ENCODE measurements at places on chromosomes 11 and 22. TPM values are rescaled to one million over a fixed set of nuclear protein-coding genes. Genes with fewer than 3 reads are reported as not detected.
A peak's percentile ranks its signal among the peaks of the same experiment; 100 is the strongest.

GRCh38 chr22:50536226-50536625 lies 6.4 kb upstream of the TYMP start:
- no peaks in the 10 kb centered on the region for H3K27me3 ChIP-seq
- DNase-seq: no peak
- H3K27ac ChIP-seq: no peak overlapping the region
- no peak overlapping the region for H3K4me3 ChIP-seq

- no peak for DNase-seq
- no peaks in the 10 kb centered on the region for H3K27me3 ChIP-seq
- no peaks in the 10 kb centered on the region for H3K36me3 ChIP-seq
- H3K4me1 ChIP-seq: no peaks in the 10 kb centered on the region
- H3K27ac ChIP-seq: no peak overlapping the region
- no peak overlapping the region for H3K4me3 ChIP-seq
These were observed 17.0 kb upstream of the PSMA1 start for GRCh38 chr11:14537134-14537599.

DNA sequence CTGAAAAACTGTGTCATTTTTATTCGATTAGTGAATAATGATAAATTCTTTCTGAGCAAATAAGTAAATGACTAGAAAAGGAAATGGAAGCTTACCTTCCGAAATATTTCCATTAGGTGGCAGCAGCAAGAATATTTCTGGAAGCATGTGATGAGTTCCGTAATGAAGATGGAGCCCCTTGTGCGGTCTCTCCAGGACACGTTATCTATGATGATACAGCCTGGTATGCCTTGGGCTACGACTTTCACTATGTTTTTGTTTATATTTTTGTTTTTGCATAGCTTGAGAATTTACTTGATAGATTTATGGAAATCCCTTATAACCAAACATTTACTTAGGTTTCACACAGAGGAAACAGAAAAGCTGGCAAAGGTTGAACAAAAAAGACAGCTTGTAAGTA lies 25.7 kb downstream of the CASP5 start:
- H3K36me3 ChIP-seq: no peaks in the 10 kb centered on the region
- no peak for DNase-seq
- no peak overlapping the region for H3K4me3 ChIP-seq

GRCh38 chr11:111911563-111912401 lies at the start of gene CRYAB:
TSS of gene CRYAB (minus strand) at chr11:111911770. CDS start at chr11:111911724, 46 bp downstream.
- no peaks in the 10 kb centered on the region for H3K27me3 ChIP-seq
- H3K27ac ChIP-seq: no peak within 1 kb of the TSS
- H3K36me3 ChIP-seq: no peaks in the 10 kb centered on the region

- H3K27ac ChIP-seq: no peak overlapping the region
- DNase-seq: peak; percentile 43
- peaks cover 37% of the 10 kb centered on the region for H3K36me3 ChIP-seq
- H3K4me3 ChIP-seq: no peak overlapping the region
- no peaks in the 10 kb centered on the region for H3K27me3 ChIP-seq
- no peaks in the 10 kb centered on the region for H3K4me1 ChIP-seq
These were observed 87.4 kb downstream of the HIPK3 start for GRCh38 chr11:33344611-33345010.

DNA sequence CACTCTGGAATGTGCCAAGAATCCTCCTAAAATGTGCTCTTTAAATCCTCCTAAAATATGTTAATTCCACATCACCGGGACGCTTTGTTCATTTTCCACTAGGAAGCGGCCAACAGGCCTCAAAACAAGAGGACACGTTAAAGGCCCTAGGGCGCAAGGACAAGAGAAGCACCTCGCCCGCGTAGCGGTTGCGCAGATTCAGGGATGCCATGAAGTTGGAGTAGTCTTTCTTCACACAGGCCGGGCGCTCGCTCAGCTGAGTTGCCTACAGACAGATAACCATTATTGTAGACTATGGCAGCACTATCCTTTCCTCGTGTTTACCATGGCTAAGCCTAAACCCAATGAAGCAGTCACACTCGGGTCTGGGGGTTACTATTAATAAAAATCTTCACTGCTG lies 29.5 kb upstream of the SERPIND1 start:
- no peak for DNase-seq
- no peaks in the 10 kb centered on the region for H3K27me3 ChIP-seq
- H3K36me3 ChIP-seq: no peaks in the 10 kb centered on the region
- H3K4me1 ChIP-seq: no peaks in the 10 kb centered on the region

GRCh38 chr22:29214232-29214631 lies 8.5 kb downstream of the EMID1 start:
- H3K4me3 ChIP-seq: no peak overlapping the region
- peaks cover 21% of the 10 kb centered on the region for H3K27me3 ChIP-seq
- no peaks in the 10 kb centered on the region for H3K4me1 ChIP-seq

DNA sequence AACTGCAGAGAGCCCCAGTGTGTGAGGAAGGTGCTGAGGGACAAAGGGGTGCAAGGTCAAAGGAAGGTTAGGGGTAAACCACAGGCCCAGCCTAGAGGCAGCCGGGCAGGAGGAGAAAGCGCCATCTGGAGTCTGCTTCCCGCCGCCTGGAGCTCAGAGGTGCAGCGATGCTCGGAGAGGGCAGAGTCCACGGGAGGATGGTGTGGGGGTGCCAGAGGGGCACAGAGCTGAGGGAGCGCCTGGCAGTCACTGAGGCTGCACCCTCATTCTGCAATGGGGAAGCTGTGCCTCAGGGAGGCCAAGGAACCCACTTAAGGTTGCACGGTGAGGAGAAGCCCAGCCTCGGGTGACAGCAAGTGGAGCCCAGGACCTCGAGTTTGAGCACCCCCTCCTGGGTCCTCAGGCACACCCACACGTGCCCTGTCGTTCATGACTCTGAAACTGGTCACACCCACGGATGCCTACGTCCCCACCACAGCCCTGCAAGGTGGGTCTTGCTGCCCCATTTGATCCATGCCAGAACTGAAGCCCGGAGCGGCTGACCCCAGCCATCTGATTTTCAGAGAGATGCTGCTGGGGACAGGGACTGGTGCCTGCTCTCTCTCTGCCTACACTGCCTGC lies 1.6 kb downstream of the IL2RB start:
- no peak overlapping the region for H3K27ac ChIP-seq
- no peaks in the 10 kb centered on the region for H3K4me1 ChIP-seq
- no peak overlapping the region for H3K4me3 ChIP-seq
- no peak for DNase-seq
- no peaks in the 10 kb centered on the region for H3K36me3 ChIP-seq

GRCh38 chr11:105357764-105358163 lies 218.2 kb upstream of the CARD18 start:
- no peaks in the 10 kb centered on the region for H3K36me3 ChIP-seq
- no peaks in the 10 kb centered on the region for H3K4me1 ChIP-seq
- DNase-seq: no peak
- H3K27ac ChIP-seq: no peak overlapping the region

DNA sequence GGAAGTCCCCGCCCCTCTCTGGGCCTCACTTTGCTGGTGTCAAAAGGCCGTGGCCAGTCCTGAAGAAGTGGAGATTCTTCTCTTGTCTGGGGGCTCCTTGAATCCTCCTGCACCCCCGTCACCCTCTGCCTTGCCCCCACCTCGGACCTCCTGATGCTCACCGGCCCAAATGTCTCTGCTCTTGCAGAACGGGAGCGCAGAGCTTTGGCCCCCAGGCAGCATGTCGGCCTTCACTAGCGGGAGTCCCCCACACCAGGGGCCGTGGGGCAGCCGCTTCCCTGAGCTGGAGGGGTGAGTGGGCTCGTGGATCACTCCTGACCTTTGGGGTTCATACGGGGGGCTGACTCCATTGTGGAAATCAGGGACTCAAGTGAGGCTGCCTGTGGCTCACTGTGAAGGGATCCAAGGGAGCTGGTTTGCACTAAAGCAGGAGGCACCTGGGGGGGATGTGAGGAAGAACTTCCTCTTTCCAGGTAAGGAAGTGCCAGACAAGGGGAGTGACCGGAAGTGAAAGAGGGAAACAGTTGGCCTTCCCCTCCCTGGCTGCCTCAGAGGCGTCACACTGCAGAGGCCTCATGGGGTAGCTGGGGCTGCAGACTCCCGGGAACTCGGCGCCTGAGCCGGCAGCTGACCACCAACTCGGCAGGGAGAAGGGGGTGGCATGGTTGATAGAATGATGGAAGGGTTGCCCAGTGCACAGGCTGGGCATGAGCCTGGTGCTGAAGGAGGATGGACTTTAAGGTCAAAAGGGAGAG lies 23.1 kb downstream of the CSF2RB start:
- DNase-seq: no peak
- H3K4me3 ChIP-seq: no peak overlapping the region
- no peaks in the 10 kb centered on the region for H3K4me1 ChIP-seq
- H3K27me3 ChIP-seq: no peaks in the 10 kb centered on the region

DNA sequence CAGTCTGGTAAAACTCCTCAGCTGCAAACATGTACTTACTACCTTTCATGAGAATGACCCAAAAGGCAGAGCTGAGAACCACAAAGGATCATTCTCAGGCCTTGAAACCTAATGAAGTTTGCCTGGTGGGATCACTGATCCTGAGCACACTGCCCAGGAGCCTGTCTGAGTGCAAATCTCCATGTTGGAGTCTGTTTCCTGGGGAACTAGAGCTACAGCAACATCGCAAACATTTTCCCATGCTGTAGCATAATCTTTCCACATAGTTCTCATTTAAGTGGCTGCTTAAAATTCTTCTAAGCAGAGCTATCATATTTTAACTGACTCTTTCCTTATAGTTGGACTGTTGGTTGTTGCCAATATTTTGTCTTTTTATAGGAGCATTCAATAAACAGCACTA lies 58.5 kb downstream of the GUCY1A2 start:
- H3K27me3 ChIP-seq: no peaks in the 10 kb centered on the region
- no peak overlapping the region for H3K4me3 ChIP-seq
- H3K36me3 ChIP-seq: no peaks in the 10 kb centered on the region
- H3K4me1 ChIP-seq: peaks cover 21% of the 10 kb centered on the region

DNA sequence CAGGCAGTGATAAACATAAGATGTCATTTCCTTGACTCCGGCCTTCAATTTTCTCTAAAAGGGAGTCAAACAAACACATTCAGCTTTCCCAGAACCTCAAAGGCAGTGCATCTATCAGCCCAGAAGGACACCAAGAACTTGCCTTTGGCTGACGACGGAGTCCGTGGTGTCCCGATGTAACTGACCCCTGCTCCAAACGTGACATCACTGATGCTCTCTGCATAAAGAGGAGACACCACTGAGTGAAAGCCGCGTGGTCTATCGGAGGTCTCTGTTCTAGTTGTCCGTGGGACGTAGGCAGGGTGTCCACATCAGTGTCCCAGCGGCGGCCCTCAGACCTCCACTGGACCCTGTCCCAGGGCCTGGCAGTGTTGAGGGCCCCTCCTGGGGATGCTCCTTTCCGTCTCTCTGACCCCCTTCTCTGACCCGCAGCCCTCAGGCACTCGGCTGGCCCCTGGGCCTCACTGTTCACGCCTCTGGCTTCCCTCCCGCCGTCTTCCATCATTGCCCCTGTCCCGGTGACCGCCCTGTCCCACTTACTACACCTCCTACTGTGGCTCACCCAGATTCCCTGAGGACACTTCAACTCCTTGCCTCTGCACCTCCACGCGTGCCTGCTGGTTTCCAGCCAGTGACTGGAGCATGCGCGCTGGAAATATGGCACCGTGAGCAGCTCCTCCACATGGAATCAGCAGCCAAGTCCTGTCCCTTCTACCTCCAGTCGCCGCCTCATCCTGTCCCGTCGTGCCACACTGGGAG lies 70.4 kb downstream of the NCAPD3 start:
- no peak for DNase-seq
- no peaks in the 10 kb centered on the region for H3K4me1 ChIP-seq
- no peak overlapping the region for H3K27ac ChIP-seq
- H3K4me3 ChIP-seq: no peak overlapping the region
- H3K36me3 ChIP-seq: peaks cover 4% of the 10 kb centered on the region
- no peaks in the 10 kb centered on the region for H3K27me3 ChIP-seq

DNA sequence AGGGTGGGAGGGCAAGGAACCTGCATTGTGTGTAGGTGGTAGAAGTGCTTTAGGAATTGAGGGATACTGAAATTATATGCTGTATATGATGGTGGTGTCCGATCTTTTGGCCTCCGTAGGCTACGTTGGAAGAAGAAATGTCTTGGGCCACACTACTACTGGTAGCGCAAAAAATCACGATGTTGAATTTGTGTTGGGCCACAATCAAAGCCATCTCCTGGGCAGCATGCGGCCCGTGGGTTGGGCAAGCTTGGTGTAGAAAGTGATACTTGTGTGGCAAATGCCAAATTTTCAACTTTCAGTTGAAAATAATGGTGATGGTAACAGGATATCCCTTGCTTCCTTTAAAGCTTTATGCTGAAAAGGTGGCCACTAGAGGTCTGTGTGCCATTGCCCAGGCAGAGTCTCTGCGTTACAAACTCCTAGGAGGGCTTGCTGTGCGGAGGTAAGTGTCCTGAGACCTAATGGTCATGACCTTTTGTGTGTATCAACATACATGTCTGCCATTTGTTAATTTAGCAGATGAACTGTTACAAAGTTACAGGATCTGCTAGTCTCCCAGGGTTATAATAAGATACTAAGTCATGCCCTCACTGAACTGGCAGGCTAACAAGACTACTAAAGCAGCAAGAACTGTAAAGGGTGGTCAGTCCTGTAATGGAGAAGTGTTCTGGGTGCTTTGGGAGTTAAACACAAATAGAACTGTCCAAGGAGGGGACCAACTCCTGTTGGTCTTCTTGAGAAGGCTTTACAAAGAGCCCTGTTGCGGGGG lies 2.9 kb downstream of the RPS3 start:
- DNase-seq: peak; percentile 26
- H3K4me1 ChIP-seq: peaks cover 28% of the 10 kb centered on the region
- H3K4me3 ChIP-seq: peak overlapping the region; percentile 95
- H3K36me3 ChIP-seq: peaks cover 71% of the 10 kb centered on the region
- peak overlapping the region; percentile 95 for H3K27ac ChIP-seq

DNA sequence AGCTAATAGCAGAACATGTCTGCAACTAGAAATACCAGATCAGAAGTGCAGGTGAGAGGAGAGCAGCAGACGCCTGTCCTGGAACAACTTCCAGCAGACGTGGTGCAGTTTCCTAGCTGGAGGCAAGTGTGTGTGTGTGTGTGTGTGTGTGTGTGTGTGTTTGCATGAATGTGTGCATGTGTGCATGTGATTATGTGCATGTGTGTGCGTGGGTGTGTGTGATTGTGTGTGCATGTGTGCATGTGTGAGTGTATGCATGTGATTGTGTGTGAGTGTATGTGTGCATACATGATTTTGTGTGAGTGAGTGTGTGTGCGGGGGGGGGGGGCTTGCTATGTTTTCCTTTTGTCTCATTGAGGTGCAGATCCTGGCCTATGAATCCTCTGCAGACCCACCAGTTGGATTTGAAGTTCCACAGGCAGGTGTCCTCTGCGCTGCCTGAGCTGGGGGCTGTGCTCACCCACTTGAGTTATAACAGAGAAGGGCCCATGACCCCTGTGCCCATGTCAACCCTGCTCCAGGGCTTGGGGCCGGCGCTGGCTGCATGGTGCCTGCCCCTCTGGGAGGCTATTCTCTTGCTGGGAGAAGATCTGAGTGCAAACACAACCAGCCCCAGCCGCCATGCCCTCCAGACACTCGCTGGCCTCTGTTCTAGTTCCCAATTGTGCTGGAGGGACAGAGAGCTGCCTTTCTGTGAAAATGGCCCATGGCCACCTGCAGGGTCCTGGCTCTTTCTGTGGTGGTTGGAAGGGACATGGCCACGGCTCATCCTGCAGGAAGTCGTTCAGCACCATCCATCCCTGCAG lies 821.3 kb downstream of the BRD1 start:
- H3K4me3 ChIP-seq: no peak overlapping the region
- H3K36me3 ChIP-seq: no peaks in the 10 kb centered on the region
- H3K27ac ChIP-seq: no peak overlapping the region
- no peak for DNase-seq
- H3K4me1 ChIP-seq: no peaks in the 10 kb centered on the region
- peaks cover 90% of the 10 kb centered on the region for H3K27me3 ChIP-seq

The KCNK4 gene
- 0.57 TPM for total RNA-seq

The MAPK12 gene
- 61.1 TPM for total RNA-seq

The PVALB gene
- not detected for total RNA-seq

The P2RY2 gene
- 19.8 TPM for total RNA-seq

The TUG1 gene
- 80.6 TPM for total RNA-seq

The OR8D4 gene
- not detected for total RNA-seq

The KCNQ1 gene
- 0.55 TPM for total RNA-seq

Data from PC-9 (cell line).